ENCODE measurements at places on chromosomes 2 and 18.

GRCh38 chr2:30772021-30772705 is 35.1 kb downstream of the CAPN13 start:
- no peak for DNase-seq

DNA sequence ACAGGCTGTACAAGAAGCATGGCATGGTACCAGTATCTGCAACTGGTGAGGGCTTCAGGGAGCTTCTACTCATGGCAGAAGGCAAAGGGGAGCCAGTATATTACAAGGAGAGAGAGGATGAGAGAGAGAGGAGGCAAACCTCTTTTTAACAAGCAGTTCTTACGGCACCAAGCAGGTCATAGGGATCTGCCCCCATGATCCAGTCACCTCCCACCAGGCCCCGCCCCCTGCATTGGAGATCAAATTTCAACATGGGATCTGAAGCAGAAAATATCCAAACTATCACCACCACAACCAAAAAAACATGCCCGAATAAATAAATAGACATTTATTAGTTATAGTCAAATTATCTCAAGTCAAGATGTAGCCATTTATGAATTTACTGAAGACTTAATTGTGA is 14.5 kb upstream of the SLC35F5 start:
- no peak for DNase-seq

- no peak for DNase-seq
Observed at GRCh38 chr2:180823546-180824141, 156.8 kb upstream of the UBE2E3 start.

GRCh38 chr2:233285921-233286320 is 21.7 kb upstream of the SAG start:
- no peak for DNase-seq

DNA sequence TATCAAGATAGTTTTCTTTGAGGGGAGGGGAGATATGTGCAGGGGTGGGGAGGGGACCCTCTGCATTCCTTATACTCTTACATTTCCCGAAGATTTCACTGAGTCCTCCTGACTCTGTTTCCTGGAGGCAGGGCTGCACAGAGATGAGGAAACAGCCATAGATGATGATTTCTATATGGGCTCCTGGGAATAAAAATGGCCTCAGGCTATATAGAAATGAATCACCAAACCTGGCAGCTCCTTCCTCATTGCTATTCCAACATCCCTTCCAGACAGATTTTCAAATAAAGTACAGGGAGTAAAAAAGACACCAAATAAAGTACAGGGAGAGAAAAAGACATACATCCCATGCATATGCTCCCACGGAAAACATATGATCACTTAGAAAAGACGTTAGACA is 474.8 kb upstream of the RAB6C start:
- no peak for DNase-seq

DNA sequence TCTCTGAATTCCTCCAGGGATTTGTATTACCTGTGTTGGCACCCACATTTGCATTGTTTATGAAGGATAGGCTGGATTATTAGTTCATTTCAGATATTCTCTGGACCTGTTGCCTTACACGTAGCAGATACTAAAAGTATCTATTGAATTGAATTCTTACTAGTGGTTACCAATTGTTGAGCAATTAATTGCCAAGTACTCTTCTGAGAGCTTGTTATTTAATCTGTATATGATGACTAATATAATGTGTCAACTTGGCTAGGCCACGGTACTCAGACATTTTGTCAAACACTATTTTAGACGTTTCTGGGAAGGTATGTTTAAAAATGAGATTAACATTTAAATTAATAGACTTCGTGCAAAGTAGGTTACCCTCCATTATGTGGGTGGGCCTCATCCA is 2.5 kb upstream of the SPP2 start:
- no peak for DNase-seq

DNA sequence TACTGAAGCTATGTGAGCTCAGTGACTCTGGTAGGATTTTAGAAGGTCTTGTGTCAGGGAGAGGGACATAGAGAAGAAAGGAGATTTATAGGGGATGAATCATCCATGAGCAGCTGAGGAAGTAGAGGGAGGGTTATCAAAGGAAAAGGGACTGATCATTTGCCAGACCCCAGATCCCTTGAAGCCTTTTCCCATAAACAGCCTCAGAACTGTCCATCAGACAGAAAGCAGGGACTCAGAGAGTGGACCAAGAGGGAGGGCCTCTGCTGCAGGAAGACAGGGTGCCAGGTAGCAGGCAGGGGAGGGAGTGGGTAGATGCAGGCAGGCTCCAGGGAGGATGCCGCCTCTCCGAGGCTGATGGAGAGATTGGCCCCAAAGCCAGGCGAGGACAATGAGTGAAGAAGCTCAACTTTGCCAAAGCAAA is 133.9 kb downstream of the TNS1 start:
- no peak for DNase-seq

DNA sequence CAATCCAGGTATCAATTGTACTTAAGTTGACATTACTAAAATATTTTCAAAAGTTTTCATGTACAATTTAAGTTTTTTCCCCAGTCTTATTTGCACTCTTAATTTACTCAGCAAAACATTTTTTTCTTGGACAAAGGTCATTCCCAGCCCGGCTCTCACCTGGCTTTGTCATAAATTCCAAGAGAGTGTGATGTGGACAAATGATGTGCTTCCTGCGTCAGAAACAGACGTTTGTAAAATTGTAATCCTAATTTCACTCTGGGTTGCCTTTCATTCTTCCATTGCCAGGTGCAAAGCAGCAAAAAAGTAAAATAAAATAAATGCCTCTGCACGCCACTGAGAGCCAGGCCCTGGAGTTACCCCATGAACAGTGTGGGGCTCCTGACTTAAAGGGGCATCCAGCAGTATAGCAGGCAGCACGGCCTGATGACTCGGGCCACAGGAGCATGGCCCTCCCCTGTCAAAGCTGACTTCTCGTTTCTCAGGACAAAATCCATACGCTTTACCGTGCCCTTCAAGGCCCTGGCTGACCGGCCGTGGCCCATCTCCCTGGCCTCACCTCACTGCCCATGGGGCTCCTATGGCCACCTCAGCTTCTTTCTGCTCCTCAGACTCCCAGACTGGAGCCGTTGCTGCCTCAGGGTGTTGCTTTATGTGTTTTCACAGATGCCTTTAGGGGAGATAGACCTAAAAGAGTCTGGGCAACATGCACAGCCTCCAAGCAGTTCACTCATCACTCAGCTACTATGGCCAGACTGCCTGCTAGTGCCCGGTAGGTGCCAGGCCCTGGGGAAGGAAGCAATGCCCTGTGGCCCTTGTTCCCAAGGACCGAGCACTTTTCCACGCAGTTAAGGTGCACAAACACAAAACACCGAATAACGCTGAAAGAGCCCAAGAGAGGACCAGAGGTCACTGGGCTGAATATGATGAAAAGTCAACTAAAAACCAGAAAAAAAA is 7.6 kb upstream of the TMEM185B start:
- DNase-seq: no peak

- no peak for DNase-seq
Observed at GRCh38 chr2:95374029-95374428, 28.5 kb upstream of the FAHD2A start.

- no peak for DNase-seq
Observed at GRCh38 chr2:65071499-65072180, 15.4 kb downstream of the CEP68 start.

- no peak for DNase-seq
Observed at GRCh38 chr18:25853691-25854433, 236.6 kb downstream of the SS18 start.

DNA sequence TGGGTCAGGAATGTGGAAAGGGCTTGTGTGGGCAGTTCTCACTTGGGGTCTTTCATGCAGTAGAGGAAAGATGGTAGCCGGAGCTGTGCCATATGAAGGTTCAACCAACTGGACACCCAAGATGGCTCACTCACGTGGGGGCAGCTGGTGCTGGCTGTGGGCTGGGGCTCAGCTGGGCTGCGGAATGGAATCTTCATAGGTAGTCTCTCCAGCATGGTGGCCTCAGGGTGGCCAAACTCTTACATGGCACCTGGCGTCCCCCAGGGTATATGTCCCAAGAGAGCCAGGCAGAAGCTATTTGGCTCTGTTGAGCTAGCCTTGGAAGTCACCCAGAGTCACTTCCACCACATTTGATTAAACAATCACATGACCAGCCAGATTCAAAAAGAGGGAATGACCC is 163.1 kb upstream of the KLHL29 start:
- DNase-seq: no peak

- DNase-seq: no peak
Observed at GRCh38 chr2:147293991-147294824, 550.6 kb upstream of the ACVR2A start.

DNA sequence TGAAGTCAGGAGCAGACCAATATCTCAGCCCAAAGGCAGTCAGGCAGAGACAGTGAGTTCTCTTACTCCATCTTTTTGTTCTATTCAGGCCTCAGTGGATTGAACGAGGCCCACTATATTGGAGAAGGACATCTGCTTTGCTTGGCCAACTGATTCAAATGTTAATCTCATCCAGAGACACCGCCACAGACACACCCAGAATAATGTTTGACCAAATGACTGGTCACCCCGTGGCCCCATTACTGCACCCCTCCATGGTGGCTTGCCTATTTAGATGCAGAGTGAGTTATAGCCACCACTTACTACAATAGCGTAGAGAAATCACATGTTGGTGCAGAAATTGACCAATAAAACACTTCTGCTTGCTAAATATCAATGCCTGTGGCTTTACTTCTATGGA is 88.1 kb downstream of the HRH4 start:
- DNase-seq: no peak

- DNase-seq: no peak
Observed at GRCh38 chr2:135647836-135648579, 93.6 kb upstream of the UBXN4 start.

DNA sequence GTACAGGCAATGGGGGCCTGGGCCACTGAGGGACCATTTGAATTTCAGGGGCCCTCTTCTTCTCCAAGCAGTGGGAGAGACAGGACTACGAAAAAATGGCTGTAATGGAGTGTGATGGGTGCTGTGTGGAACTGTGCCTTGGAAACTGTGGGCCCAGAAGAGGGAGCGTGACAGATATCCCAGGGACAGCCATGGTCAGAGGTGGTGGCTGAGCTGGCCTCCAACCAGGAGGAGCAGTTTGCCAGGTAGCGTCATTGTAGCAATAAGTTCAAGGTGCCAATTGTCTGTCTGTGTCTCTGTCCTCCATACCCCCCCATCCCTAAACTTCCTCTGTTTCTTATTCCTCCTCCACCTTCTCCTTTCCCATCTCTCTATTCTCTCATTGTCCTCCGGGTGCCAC is 15.3 kb downstream of the THNSL2 start:
- DNase-seq: no peak

DNA sequence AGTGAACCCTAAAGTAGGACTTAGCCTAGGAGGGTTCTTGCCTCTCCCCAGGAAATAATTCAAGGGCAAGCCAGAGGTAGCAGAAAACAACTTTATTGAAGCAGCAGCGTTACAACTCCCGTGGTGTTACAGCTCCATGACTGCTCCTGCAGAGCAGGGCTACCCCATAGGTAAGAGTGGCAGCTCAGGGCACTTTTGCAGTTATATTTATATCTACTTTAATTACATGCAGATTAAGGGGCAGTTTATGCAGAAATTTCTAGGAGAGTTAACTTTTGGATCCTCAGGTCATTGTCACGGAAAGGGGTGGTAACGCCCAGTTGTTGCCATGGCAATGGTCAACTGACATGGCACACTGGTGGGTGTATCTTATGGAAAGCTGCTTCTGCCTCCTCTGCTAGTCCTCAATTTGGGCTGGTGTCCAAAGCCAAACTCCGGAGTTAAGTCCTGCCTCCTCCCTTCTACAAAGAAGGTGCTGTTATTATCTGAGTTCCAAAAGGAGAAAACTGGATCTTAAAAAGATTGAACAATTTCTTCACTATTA is 1413.0 kb downstream of the DSC3 start:
- DNase-seq: no peak

DNA sequence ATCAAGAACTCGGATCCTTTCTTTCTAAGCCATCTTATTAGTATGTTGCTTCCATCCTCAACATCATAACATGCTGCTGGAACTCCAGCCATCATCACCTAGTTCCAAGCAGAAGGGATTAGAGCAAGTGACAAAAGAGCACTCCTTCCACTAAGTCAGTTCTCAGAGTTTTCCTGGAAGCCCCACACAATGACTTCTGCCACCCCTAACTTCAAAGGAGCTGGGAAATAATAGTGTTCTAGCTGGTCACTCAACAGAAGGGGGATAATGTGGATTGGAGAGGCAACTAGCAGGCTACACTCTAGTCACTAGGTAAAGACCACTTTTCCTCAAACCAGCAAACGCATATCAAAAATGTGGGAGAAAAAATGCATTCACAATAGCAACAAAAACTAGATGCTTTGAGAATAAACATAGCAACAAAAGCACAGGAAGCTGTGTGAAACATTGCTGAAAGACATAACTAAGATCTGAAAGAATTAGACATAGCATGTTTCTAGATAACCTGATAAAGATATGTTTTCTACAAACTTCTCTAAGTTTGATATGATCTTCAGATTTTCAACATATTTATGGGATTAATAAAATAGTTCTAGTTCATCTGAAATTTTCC is 39.5 kb downstream of the COX7A2L start:
- DNase-seq: no peak

DNA sequence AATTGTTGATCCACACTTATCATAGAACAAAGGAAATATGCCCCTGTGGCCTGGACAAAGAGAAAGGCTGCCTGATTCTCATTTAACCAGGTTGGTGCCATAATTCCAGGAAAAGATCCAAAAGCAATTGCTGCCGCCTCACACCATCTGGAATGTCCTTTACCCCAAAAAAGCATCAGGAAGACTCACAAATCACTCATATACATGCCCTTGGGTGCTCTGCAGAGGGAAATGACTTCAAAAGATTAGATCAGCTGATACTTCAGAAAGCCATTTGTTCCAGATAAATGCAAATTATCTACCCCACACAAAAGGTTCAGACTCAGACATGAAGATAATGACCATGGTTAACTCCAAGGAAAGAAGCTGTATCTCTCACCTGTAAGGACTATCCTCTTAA is 285.8 kb downstream of the C1D start:
- no peak for DNase-seq

DNA sequence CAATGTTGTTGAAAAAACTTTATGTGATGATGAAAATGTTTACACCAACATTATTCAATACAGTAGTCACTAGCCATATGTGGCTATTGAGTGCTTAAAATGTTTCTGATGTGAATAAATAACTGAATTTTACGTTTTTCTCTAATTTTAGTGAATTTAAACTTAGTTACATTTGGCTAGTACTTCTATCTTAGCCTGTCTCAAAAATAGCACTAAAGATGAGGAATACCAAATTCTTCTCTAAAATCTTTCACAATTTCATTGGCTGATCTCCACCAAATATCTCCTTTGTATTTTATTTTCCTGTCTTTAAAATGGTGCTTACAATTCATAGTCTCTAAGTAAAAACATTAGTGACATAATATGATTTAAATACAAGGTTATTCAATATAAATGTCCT is 83.7 kb upstream of the RND3 start:
- DNase-seq: no peak

All from stimulated activated CD8-positive, alpha-beta memory T cell treated with anti-CD3 and anti-CD28 coated beads, Interleukin-4, amount 100 ng/mL, for 4 hours (primary cell).